Liver (tissue), 10 donors: ENCODE measurements at places on chromosomes 11 and 22.

- DNase-seq, result no peak
- H3K4me1 ChIP-seq, result no peaks in the 10 kb centered on the region
- H3K4me3 ChIP-seq, result no peak overlapping the region
- no peaks in the 10 kb centered on the region for H3K27me3 ChIP-seq
- H3K36me3 ChIP-seq, result no peaks in the 10 kb centered on the region
- no peak overlapping the region for H3K27ac ChIP-seq
Observed at GRCh38 chr11:72958791-72959190, 144.6 kb downstream of the ATG16L2 start.

DNA sequence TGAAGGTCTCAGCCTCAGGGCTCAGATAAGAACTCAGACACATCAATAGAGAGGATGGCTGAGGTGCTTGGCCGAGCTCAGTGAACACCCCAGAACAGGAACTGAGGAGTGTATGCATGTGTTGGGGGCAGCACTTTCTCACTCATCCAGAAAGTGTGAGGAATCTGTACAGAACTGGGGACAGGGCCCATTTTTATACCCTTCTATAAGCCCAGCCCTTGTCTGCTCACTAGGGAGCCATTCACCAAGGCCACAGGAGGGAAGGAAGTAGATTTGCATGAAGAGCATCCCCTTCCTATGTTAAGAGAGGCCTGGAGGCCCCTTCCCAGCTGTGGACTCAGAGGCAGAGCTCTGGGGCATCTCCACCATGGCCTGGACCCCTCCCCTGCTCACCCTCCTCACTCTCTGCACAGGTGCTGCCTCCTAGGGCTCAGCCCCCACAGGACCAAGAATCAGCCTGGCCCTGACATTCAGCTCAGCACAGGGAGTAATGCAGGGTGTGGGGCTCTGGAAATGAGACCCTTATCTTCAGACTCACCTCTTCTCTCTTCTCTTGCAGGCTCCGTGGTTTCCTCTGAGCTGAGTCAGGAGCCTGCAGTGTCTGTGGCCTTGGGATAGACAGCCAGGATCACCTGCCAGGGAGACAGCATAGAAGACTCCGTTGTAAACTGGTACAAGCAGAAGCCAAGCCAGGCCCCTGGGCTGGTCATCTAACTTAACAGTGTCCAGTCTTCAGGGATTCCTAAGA, 39.9 kb upstream of the GGTLC2 start:
- no peaks in the 10 kb centered on the region for H3K36me3 ChIP-seq
- no peaks in the 10 kb centered on the region for H3K27me3 ChIP-seq
- no peaks in the 10 kb centered on the region for H3K4me1 ChIP-seq
- H3K4me3 ChIP-seq, result no peak overlapping the region

DNA sequence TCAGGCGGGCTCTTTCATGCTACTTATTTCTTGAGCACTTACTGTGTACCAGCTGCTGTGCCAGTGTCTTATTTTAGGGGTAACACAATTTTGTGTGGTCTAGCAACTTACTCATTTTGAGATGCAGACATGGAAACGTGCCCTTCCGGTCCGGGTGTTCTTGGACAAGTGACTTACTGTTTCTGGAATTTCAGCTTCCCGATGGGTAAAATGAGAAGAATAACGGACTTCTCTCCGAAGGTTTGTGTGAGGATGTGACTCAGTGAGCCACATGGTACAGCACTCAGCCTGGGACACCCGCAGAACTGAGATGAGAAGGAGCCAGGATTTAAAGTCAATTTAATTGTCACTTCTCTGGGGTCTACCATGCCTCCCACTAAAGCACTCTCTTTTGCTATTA, 114.5 kb upstream of the SYT13 start:
- H3K27ac ChIP-seq, result no peak overlapping the region
- H3K4me1 ChIP-seq, result no peaks in the 10 kb centered on the region
- no peaks in the 10 kb centered on the region for H3K36me3 ChIP-seq
- no peaks in the 10 kb centered on the region for H3K27me3 ChIP-seq
- H3K4me3 ChIP-seq, result no peak overlapping the region

GRCh38 chr11:27998552-27998951, 109.4 kb downstream of the KIF18A start:
- H3K4me3 ChIP-seq, result no peak overlapping the region
- DNase-seq, result no peak
- no peaks in the 10 kb centered on the region for H3K36me3 ChIP-seq
- H3K27ac ChIP-seq, result no peak overlapping the region
- H3K27me3 ChIP-seq, result no peaks in the 10 kb centered on the region

DNA sequence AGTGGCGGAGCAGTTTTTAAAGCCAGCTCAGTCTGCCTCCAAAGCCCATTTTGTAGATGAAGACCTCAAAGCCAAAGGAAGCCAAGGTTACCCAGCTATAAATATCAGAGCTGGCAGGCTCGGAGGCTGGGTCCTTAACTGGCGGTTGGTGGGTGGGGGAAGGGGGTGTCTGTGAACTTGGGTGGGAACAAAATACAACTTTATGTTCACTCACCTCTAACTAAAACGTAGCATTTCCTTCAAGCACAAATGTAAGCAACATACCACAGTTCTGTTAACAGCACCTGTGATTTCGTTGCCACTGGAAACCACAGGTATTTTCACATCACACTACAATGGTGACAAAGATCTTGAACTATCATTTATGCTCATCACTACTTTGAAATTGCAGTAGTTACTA, 99.7 kb upstream of the SYT13 start:
- H3K4me3 ChIP-seq, result no peak overlapping the region
- H3K27ac ChIP-seq, result no peak overlapping the region
- peaks cover 11% of the 10 kb centered on the region for H3K4me1 ChIP-seq

DNA sequence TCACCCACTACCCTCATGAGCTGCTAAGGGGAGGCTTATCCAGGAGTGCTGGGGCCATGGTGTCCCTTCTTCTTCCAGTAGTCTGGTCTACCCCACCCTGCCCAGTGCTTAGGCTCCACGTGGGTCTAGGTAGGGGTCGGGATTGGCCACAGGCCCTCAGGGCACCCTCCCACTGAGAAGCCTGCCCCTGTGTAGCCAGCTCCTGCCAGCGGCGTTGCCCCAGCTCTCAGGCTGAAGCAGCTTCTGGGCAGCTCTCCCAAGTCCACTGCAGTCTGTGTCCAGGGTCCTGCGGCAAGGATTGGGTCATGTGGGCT, 24.0 kb upstream of the RIC3 start:
- no peaks in the 10 kb centered on the region for H3K36me3 ChIP-seq
- H3K27me3 ChIP-seq, result no peaks in the 10 kb centered on the region
- H3K27ac ChIP-seq, result no peak overlapping the region
- H3K4me1 ChIP-seq, result no peaks in the 10 kb centered on the region
- DNase-seq, result no peak
- no peak overlapping the region for H3K4me3 ChIP-seq

GRCh38 chr22:17639247-17639741, 737 bp downstream of the BCL2L13 start:
- H3K27me3 ChIP-seq, result no peaks in the 10 kb centered on the region
- peak overlapping the region; percentile 97 for H3K27ac ChIP-seq
- H3K36me3 ChIP-seq, result no peaks in the 10 kb centered on the region
- peak; percentile 42 for DNase-seq
- peak overlapping the region; percentile 83 for H3K4me3 ChIP-seq

DNA sequence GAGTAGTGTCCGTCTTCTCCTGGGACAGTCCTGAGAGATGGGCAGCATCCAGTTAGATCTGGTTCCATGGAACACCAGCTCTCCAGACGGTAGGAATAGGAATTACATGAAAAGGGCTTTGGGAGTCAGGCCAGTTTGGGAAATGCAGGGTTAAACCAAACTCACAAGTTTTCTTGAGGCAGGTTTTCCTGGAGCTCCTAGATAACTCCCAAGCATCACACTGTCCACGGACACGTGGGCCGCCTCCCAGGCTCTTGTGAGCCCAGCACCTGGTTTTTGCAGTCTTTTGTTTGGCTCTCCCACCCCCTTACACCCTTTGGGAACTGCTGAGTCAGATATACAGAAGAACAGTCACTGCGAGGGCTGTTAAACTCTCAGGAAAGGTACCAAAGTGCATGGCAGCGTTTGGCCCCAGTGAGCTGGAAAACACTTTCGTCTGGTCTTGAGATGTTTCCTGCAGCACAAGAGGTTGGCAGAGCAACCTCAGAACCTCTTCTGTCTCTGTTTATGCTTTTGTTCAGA, 90.0 kb downstream of the BCR start:
- peaks cover 37% of the 10 kb centered on the region for H3K36me3 ChIP-seq
- no peak overlapping the region for H3K4me3 ChIP-seq
- H3K27me3 ChIP-seq, result no peaks in the 10 kb centered on the region
- H3K27ac ChIP-seq, result no peak overlapping the region

DNA sequence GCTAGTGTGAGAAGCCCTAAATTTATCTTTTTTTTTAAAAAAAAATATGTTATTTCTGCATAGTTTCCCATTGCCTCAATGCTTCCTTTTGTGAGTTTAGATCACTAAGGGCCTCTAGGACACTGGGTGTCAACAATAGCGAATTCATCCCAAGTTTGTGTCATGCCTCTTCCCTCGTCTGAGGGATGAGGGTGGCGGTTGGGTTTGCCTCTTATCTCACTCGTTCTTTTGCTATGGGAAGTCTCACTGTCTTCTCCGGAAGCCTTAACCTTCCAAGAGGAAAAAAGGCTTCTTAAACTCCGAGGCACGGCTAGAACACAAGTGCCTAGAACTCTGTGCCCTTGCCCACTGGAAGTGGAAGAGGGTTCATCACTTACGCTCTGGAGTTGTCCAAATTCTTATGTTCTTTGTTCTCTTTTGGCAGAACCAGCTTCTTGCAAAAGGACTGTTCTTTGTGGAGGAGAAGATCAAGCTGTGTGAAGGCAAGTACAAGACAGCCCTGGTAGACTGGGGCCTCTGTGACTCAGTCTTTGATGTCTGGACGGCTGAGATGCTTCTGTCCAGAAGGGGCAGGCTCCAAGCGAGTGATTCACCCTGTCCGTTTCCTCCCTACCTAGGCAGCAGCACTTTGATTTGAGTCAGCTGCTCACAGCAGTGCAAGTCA, 78.5 kb downstream of the TRAF6 start:
- H3K4me1 ChIP-seq, result no peaks in the 10 kb centered on the region
- H3K36me3 ChIP-seq, result no peaks in the 10 kb centered on the region
- no peak for DNase-seq
- no peaks in the 10 kb centered on the region for H3K27me3 ChIP-seq

DNA sequence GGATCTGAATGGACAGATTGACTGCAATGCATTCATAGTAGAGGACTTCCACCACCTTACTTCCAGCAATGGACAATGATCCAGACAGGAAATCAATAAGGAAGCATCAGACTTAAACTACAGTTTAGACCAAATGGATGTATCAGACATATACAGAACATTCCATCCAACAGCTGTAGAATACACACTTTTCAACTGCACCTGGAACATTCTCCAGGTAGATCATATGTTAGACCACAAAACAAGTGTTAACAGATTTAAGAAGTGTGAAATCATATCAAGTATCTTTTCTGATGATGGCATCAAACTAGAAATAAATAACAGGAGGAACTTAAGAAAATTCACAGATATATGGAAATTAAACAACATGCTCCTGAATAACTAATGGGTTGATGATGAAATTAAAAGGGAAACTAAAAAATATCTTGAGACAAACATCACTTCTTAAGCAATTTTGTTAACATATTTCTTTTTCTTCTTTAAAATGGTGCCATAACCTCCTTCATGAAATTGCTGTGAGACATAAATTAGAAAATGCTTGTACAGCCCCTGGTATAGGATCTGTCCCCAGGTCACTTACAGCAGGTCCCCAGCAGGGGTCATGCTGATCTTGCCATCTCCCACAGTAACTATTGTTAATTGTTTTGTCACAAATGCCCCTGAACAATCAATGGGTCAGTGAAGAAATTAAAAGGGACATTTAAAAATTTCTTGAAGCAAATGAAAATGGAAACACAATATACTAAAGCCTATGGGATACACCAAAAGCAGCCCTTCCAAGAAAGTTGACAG, 100.0 kb upstream of the OR4B1 start:
- H3K4me1 ChIP-seq, result no peaks in the 10 kb centered on the region
- no peak overlapping the region for H3K27ac ChIP-seq
- H3K4me3 ChIP-seq, result no peak overlapping the region
- no peak for DNase-seq
- H3K27me3 ChIP-seq, result no peaks in the 10 kb centered on the region
- peaks cover 2% of the 10 kb centered on the region for H3K36me3 ChIP-seq

GRCh38 chr11:61157743-61158142, 3.5 kb downstream of the VPS37C start:
- no peaks in the 10 kb centered on the region for H3K36me3 ChIP-seq
- H3K27ac ChIP-seq, result no peak overlapping the region
- H3K4me1 ChIP-seq, result peaks cover 18% of the 10 kb centered on the region
- DNase-seq, result no peak
- H3K27me3 ChIP-seq, result no peaks in the 10 kb centered on the region
- H3K4me3 ChIP-seq, result no peak overlapping the region

GRCh38 chr11:131307506-131307905, 62.9 kb upstream of the NTM start:
- H3K27me3 ChIP-seq, result no peaks in the 10 kb centered on the region
- no peaks in the 10 kb centered on the region for H3K4me1 ChIP-seq
- H3K4me3 ChIP-seq, result no peak overlapping the region

- H3K27me3 ChIP-seq, result no peaks in the 10 kb centered on the region
- H3K4me3 ChIP-seq, result no peak overlapping the region
- no peak for DNase-seq
- no peaks in the 10 kb centered on the region for H3K36me3 ChIP-seq
Observed at GRCh38 chr11:102864724-102865123, 10.1 kb downstream of the MMP12 start.

- H3K4me3 ChIP-seq, result no peak overlapping the region
- DNase-seq, result no peak
- no peaks in the 10 kb centered on the region for H3K36me3 ChIP-seq
- no peak overlapping the region for H3K27ac ChIP-seq
- no peaks in the 10 kb centered on the region for H3K27me3 ChIP-seq
- no peaks in the 10 kb centered on the region for H3K4me1 ChIP-seq
Observed at GRCh38 chr11:103803062-103803461, 233.4 kb upstream of the DDI1 start.

- DNase-seq, result no peak
- no peaks in the 10 kb centered on the region for H3K36me3 ChIP-seq
- no peak overlapping the region for H3K4me3 ChIP-seq
- H3K27ac ChIP-seq, result no peak overlapping the region
- peaks cover 10% of the 10 kb centered on the region for H3K27me3 ChIP-seq
Observed at GRCh38 chr22:20426259-20426615, 11.4 kb downstream of the SCARF2 start.

DNA sequence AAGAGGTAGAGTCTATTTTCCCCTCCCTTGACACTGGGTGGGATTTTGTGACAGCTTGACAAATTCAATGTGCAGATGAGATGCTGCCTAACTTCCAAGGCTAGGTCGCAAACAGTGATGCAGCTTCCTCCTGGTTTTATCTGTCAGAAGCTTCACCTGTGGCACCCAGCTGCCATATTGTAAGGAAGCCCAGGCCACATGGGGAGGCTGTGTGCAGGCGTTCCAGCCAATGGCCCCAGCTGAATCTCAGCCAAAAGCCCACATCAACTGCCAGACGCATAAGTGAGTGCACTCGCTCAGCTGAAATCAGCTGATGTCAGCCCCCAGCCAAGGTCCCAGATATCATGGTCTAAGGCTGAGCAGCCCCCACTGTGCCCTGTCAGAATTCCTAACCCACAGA, 24.8 kb upstream of the LINC01488 start:
- H3K36me3 ChIP-seq, result no peaks in the 10 kb centered on the region
- no peak overlapping the region for H3K27ac ChIP-seq
- H3K4me3 ChIP-seq, result no peak overlapping the region

GRCh38 chr11:107785401-107785800, 73.2 kb downstream of the SLC35F2 start:
- H3K27me3 ChIP-seq, result no peaks in the 10 kb centered on the region
- no peaks in the 10 kb centered on the region for H3K4me1 ChIP-seq
- no peaks in the 10 kb centered on the region for H3K36me3 ChIP-seq
- H3K4me3 ChIP-seq, result no peak overlapping the region
- no peak overlapping the region for H3K27ac ChIP-seq
- DNase-seq, result no peak
